ENCODE measurements at places on chromosomes 11 and 22. TPM values are rescaled to one million over a fixed set of nuclear protein-coding genes. Genes with fewer than 3 reads are reported as not detected.

The SCUBE2 gene
- 29.2 TPM for total RNA-seq

The ATL3 gene
- 123 TPM for total RNA-seq

The APOA1 gene
- total RNA-seq: 4.2 TPM

The SNX32 gene
- not detected for total RNA-seq

The MRGPRX3 gene
- total RNA-seq: not detected

The ELF5 gene
- total RNA-seq: not detected

The AIFM3 gene
- total RNA-seq: 2.1 TPM

The MUC5AC gene
- total RNA-seq: not detected

DNA sequence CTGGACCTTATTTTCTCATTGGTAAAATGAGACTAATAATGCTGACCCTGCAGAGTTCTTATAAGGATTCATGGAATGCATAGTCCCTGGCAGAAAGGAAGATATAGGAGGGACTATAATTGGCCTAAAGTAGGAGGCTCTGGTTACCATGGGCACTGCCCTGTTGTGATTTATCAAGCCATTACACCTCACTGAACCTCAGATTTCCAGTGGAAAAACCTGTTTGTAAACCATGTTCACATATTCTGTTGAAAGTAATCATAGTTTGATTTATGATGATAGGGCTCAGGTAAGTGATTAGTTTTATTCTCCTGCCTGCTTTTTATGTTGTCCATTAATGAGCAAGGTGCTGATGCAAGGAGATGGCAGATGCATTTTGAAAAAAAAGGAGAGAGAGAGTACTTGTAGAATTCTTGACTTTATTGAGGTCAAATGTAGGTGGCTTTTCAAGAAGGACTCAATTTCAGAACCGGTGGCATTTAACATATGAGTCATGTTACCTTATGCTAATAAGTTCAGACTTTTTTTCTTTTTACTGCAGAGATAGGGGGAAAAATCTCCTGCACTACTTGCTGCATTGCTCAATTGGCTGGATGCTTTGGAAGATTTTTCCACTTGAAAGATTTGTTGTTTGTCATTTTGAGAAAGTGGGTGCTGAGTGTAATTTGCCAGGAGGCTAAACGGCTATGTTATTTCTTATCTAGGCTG is 14.6 kb downstream of the NF2 start:
- no peak for DNase-seq

GRCh38 chr11:110830747-110831146 is 118.5 kb upstream of the ARHGAP20 start:
- DNase-seq: no peak

DNA sequence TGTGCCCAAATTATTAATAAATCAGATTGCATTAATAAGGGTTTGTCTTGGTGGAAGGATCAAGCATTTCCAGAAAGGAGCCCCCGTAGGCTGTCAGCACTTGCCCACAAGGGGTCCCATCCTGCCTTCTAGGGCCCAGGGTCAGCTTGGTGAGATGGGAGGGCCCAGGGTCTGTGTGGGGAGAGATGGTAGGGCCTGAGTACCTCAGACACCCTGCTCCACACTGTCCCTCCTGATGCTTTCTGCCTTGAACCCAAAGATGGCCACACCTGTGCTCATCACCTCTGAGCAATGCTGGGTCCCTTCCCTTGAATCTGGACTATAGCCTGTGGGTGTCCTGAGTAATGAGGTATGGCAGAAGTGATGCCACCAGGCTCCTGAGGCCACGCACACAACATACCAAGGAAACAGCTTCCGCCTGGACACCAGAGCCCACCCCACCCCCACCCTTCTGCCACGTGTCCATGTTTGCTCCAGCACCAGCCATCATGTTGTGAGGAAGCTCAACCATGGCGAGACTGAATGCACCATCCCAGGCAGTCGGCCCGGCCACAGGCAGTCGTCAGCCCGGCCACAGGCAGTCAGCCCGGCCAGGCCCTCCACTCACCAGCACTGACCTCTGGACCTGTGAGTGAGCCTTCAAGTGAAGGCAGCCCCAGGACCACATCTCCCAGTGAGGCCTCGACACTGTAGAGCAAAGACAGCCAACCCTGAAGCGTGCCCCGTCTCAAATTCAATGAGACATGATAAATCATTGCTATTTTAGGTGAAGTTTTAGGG is 6.8 kb downstream of the BET1L start:
- DNase-seq: peak; percentile 73

GRCh38 chr22:39933741-39934140 is 26.5 kb upstream of the TMA7B start:
- DNase-seq: no peak

GRCh38 chr11:113313601-113314000 is 782 bp upstream of the TTC12 start:
- DNase-seq: no peak

GRCh38 chr22:47842119-47842518 is 1079.7 kb downstream of the TBC1D22A start:
- no peak for DNase-seq

- DNase-seq: no peak
These were observed 22.2 kb downstream of the LARGE1 start for GRCh38 chr22:33898121-33898520.

- DNase-seq: no peak
These were observed 26.9 kb downstream of the TRMU start for GRCh38 chr22:46362203-46362933.

GRCh38 chr11:40190294-40190693 is 1269.2 kb downstream of the LRRC4C start:
- DNase-seq: no peak

- no peak for DNase-seq
These were observed at the start of gene C11orf68 for GRCh38 chr11:65918211-65919140. C11orf68 (minus strand) TSS chr11:65919062; CDS start chr11:65919031, 31 bp downstream.

- DNase-seq: no peak
These were observed 10.7 kb downstream of the DSCAML1 start for GRCh38 chr11:117786135-117786870.

DNA sequence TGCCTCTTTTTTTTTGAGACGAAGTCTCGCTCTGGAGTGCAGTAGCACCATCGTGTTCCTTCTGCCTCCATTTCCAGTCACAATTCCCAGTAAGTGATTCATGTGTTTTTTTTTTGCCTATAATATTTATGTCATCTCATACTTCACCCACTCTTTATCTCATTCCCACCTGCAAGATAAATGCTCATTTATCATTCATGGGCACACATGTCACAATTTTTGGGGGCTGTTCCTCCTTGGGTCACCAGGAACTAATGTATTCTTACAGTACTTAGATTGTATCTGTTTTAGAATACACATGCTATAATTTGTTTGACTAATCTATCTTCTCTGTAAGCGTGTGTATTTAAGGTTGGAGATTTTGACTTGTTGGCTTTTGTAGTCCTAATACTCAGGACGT is 222.7 kb downstream of the SWAP70 start:
- DNase-seq: no peak

GRCh38 chr22:29456211-29456671 is 17.9 kb downstream of the RFPL1 start:
- DNase-seq: no peak
